ENCODE measurements at places on chromosomes 12 and 14. TPM values are rescaled to one million over a fixed set of nuclear protein-coding genes. Genes with fewer than 3 reads are reported as not detected.

PPM1H gene
- total RNA-seq = 11.0 TPM

- no peaks in the 10 kb centered on the region for H3K36me3 ChIP-seq
- H3K4me3 ChIP-seq = no peak overlapping the region
- H3K27me3 ChIP-seq = no peaks in the 10 kb centered on the region
- peaks cover 37% of the 10 kb centered on the region for H3K4me1 ChIP-seq
Measured at GRCh38 chr12:14275886-14276285, 89.6 kb upstream of the ATF7IP start.

- no peaks in the 10 kb centered on the region for H3K4me1 ChIP-seq
- DNase-seq = peak; percentile 28
- no peak within 1 kb of the TSS for H3K27ac ChIP-seq
- no peak within 1 kb of the TSS for H3K4me3 ChIP-seq
- no peaks in the 10 kb centered on the region for H3K36me3 ChIP-seq
Measured at GRCh38 chr12:41188058-41188840, at the start of gene PDZRN4. Gene PDZRN4 (plus strand): TSS chr12:41188320.

- no peaks in the 10 kb centered on the region for H3K27me3 ChIP-seq
- DNase-seq = no peak
- no peaks in the 10 kb centered on the region for H3K36me3 ChIP-seq
- no peaks in the 10 kb centered on the region for H3K4me1 ChIP-seq
Measured at GRCh38 chr14:25067600-25067999, 17.7 kb upstream of the STXBP6 start.

- no peak for DNase-seq
- H3K27ac ChIP-seq = no peak overlapping the region
- no peaks in the 10 kb centered on the region for H3K4me1 ChIP-seq
- no peaks in the 10 kb centered on the region for H3K27me3 ChIP-seq
Measured at GRCh38 chr12:92403210-92404175, 257.8 kb upstream of the BTG1 start.

GRCh38 chr12:113135178-113136127, at the start of gene RASAL1:
Gene RASAL1 (minus strand): TSS chr12:113135761. CDS start chr12:113135462, 299 bp downstream.
- DNase-seq = no peak
- H3K4me1 ChIP-seq = no peaks in the 10 kb centered on the region
- H3K4me3 ChIP-seq = no peak within 1 kb of the TSS
- H3K27me3 ChIP-seq = no peaks in the 10 kb centered on the region
- no peaks in the 10 kb centered on the region for H3K36me3 ChIP-seq
- H3K27ac ChIP-seq = no peak within 1 kb of the TSS

GRCh38 chr12:129549656-129550055, 354.2 kb downstream of the TMEM132D start:
- H3K27ac ChIP-seq = no peak overlapping the region
- H3K4me1 ChIP-seq = no peaks in the 10 kb centered on the region
- no peaks in the 10 kb centered on the region for H3K27me3 ChIP-seq
- DNase-seq = no peak
- H3K4me3 ChIP-seq = no peak overlapping the region
- H3K36me3 ChIP-seq = no peaks in the 10 kb centered on the region

DNA sequence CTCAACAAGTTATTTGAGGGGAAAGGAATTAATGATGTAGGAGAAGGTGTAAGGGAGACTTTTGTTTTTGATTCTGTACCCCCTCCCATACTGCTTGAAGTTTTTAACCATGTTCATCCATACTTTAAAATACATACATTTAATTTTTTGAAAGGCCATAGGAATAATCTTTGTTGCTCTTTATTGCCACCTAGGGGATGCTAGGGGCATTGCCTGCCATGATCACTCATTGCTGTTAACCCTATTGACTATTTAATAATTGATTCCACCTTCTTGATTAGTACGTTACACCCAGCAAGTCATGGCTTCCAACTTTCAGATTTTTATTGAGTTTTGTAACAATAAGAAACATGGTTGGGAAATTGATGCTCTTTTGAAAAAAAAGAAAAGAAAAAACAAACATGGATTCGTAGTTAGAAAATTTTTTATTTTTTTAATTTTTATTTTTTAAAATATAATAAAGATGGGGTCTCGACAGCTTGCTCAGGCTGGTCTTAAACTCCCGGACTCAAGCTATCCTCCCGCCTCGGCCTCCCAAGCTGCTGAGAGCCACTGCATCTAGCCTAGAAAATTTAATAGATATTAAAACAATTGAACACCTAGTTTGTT, 8.5 kb upstream of the PRKAB1 start:
- H3K36me3 ChIP-seq = no peaks in the 10 kb centered on the region
- no peak overlapping the region for H3K4me3 ChIP-seq
- no peaks in the 10 kb centered on the region for H3K4me1 ChIP-seq
- H3K27me3 ChIP-seq = no peaks in the 10 kb centered on the region

DNA sequence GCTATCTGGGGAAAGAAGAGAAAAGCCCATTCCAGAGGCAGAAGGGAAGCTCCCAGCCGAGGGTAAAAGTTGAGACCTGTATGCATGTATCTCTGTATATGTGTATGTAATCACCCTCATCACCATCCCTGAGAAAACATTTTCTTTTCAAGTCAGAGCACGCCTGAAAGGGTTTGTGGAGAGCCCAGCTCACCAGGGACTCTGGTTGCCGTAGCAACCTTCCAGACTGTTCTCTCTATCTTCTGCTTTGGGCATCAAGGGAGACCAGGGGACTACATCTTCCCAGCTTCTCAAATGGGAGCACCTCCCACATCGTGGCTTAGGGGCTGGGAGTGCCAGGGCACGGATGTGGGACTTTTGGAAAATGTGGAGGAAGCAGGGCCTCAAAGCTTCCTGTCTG, 93.5 kb downstream of the GALNT8 start:
- H3K4me3 ChIP-seq = no peak overlapping the region
- H3K27me3 ChIP-seq = peaks cover 17% of the 10 kb centered on the region
- H3K4me1 ChIP-seq = peaks cover 15% of the 10 kb centered on the region
- no peaks in the 10 kb centered on the region for H3K36me3 ChIP-seq
- no peak for DNase-seq

ARG2 gene
- 14.8 TPM for total RNA-seq

DNA sequence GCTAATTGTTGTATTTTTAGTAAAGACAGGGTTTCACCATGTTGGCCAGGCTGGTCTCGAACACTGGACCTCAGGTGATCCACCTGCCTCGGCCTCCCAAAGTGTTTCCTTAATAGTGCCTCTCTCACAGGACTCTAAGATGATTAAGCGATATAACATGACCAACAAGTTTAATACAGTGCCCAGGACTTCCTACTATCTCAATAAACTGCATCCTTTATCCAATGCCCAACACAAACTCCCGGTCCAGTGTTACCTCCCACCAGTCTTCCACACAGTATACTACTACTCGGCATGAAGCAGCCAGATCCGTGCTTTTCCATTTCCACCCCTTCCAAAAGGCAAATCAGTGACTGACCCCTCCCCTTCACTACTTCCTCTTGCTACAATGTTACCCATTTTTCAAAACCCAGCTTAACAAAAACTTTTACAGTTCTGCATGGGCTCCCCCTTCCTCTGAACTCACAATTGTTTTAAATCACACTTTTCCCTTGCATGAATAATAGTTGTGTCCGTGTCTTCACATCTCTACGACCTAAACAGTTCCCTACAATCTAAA, 900 bp downstream of the NOP2 start:
- peak overlapping the region; percentile 66 for H3K4me3 ChIP-seq
- H3K27ac ChIP-seq = no peak overlapping the region
- H3K36me3 ChIP-seq = no peaks in the 10 kb centered on the region
- H3K27me3 ChIP-seq = no peaks in the 10 kb centered on the region

DNA sequence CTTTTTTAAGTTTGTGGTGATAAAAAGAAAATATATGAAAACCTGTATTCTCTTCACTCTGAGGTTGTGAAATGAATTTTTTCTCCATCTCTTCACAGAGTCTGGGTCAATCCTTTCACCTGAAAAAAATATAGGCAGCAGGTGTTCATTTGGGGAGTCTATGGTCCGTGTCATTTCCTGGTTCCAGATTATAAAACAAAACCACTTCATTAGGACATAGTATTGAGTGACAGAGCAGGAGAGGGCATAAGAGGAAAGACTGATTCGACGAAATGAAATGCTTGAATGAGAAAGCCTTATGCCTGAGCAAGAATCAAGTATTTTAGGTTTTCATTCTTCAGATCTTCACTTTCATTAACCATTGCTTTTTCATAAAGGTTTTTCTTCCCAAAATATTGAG, 51.8 kb upstream of the NUAK1 start:
- no peaks in the 10 kb centered on the region for H3K36me3 ChIP-seq
- H3K27me3 ChIP-seq = no peaks in the 10 kb centered on the region
- no peak overlapping the region for H3K27ac ChIP-seq
- no peaks in the 10 kb centered on the region for H3K4me1 ChIP-seq

Data from left lung (tissue), 14 donors.